ENCODE measurements at places on chromosomes 4 and X.

GRCh38 chr4:3305610-3306371, 13.0 kb downstream of the RGS12 start:
- peak; percentile 15 for DNase-seq

GRCh38 chr4:7677799-7678301, 243.1 kb upstream of the PSAPL1 start:
- DNase-seq, result no peak

- DNase-seq, result no peak
Observed at GRCh38 chr4:98555798-98556445, 102.5 kb downstream of the TSPAN5 start.

- DNase-seq, result no peak
Observed at GRCh38 chr4:153745651-153746050, 14.2 kb downstream of the RNF175 start.

DNA sequence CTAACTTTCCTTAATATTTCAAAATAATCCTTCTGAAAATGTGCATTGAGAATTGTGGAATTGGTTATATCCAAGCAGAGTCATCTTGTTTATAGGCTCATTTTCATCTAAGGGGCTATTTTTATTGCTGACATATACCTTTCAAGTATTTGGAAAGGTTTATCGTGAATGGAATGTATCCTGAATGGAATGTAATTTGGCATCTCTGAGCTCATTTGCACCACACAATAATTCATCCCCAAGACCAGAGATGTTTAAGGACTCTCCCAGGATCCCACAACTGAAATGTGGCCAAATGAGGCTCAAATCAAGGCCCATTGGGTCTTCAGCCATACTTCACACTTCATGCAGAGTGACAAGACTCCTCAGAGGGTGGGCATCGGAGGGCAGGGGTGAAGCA, 7.5 kb upstream of the SETD7 start:
- no peak for DNase-seq

GRCh38 chr4:176238826-176239225, 30.2 kb downstream of the ASB5 start:
- DNase-seq, result no peak

DNA sequence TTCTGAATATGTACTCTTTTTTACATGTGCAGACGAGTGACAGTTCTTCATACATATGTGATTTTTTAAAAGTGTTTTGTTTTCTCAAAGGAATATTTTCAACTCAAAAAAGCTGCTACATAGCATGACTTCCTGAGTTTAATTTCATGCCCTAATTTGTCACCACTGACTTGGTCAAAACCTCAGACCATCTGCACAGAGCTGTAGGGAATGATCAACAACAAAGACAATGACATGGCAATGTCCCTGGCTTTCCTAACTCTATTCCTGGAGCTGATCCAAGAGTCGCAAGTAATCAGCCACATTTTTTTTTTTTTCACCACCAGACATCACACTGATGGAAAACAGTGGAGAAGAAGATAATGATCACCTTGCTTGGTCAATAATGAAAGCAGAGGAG, 97.7 kb downstream of the TMA16 start:
- no peak for DNase-seq

DNA sequence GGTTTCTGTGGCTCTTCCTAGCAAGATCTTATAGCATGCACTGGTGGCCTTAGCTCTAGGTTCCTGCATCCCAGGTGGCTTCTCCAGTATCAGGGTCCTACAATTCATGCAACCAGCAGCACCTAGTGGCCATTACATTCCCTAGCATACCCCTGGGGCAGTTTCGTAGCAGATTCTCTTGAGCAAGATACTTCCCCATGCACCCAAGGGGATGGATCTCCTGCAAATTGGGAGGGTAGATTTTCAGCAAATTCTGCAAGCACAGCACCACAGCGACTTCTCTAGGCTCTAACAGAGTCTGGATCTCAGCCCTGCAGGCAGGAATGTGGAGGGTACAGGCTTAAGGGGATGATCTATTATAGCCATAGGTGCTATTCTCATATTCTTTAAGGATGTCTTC, 13.1 kb upstream of the SLC9B1 start:
- no peak for DNase-seq

- DNase-seq, result no peak
Observed at GRCh38 chrX:145623453-145623852, 194.2 kb upstream of the SLITRK2 start.

DNA sequence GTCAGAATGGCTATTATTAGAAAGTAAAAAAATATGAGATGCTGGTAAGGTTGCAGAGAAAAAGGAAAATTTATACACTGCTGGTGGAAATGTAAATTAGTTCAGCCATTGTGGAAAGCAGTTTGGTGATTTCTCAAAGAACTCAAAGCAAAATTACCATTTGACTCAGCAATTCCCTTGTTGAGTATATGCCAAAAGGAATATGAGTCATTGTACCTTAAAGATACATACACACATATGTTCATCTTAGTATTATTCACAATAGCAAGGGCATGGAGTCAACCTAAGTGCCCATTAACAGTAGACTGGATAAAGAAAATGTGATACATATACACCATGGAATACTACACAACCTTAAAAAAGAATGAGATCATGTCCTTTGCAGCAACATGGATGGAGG, 148.2 kb downstream of the COMMD8 start:
- DNase-seq, result no peak

DNA sequence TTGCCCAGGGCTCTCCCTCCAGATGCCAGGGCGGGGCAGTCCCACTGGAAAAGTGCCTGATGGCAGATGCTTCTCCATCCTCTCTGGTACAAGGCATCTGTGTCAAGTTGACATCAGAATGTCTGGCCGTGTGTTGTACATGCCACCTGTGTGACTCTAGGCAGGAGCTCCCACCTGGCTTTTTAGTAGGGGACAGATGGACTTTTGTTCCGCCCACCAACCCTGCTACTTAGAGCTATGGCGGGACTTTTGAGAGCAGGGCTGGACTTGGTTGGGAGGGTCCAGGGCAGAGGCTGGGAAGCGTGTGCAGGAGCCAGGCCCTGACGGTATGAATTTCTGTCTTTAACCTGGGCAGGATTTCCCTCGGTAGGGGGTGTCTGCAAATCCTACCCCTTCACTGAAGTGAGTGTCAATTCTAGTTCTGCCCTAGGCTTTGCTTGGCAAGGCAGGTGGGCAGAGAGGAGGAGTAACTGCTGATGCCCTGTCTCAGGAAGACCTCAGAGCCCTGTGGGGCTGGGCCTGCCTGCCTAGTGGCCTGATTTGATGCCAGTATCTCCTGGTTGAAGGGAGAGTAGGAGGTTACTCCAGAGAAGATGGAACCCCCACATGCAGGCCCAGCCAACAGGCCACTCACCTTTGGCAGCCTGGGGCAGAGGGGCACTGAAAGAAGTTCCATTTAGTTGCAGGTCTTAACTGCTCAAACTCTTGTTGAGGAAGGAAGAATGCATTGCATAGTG, 99.1 kb downstream of the PJA1 start:
- DNase-seq, result no peak

GRCh38 chr4:38815885-38816782, 11.5 kb upstream of the TLR1 start:
- DNase-seq, result no peak

DNA sequence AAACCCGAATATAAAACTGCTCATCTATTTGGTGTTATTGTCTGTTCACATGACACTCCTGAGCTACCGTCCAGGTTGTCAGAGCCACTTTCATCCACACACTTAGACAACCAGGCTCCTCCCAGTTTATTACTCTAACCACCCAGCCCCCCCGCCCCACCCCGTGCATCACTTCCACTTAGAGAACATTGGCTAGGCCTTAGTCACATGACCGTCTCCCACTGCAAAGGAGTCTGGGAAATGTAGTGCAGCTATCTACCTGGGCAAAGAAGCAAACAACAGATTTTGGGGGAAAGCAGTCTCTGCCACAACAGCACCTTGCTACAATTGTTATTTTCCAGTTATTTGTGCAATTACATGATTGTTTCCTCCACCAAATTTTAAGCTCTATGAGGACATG, 57.6 kb upstream of the RBPJ start:
- DNase-seq, result no peak

DNA sequence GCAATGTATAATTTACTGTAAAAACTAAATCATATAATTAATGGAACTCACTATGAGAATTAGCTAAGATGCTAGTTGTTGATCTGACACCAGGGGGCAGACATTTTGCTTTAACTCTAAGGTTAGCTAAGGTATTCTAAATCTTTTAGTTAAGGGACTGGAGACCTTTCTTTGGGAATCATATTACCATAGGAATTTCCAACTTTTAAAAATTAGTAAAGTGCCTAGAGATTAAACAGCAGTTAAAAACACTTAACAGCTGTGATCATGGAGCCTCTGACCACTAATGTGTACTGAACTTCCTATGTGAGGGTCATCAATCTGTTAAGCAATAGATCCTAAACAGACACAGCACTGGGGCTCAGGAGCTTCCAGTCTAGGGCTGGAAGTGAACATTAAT, 226.6 kb downstream of the NSUN7 start:
- DNase-seq, result no peak

- no peak for DNase-seq
Observed at GRCh38 chr4:126358041-126358440, 1043.3 kb downstream of the FAT4 start.

- no peak for DNase-seq
Observed at GRCh38 chr4:123956204-123956603, 559.6 kb downstream of the SPRY1 start.

DNA sequence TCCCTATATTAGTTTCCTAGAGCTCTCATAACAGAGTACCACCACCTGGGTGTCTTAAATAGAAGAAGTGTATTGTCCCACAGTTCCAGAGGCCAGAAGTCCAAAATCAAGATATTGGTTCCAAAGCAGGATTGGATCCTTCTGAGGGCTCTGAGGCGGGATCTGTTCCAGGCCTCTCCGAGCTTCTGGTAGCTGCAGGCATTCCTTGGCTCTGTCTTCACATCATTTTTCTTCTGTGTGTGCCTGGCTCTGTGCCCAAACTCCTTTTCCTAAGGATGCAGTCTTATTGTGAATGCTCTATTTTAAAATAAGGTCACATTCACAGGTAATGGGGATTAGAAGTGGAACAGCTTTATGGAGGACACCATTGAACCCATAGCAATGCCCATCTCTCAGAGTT, 253.7 kb upstream of the TAPT1 start:
- DNase-seq, result no peak

DNA sequence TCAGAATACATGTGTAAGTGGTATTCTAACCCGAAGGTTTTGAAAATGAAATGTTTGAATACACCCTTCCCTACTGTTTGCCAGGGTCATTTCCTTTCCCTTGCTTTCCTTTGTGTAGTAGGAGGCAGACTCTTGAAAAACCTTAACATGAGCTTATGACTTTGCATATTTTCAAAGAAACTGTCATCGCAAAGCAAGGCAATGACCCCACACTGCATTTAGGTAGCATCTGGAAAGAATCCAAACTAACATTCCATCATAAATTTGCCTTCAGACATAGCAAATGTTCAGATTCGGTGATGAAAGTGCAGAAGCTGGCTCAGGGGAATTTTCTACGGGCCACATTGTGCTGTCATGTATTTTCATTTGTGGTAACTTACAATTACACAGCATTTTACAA, 32.3 kb downstream of the SH2D1A start:
- DNase-seq, result no peak

DNA sequence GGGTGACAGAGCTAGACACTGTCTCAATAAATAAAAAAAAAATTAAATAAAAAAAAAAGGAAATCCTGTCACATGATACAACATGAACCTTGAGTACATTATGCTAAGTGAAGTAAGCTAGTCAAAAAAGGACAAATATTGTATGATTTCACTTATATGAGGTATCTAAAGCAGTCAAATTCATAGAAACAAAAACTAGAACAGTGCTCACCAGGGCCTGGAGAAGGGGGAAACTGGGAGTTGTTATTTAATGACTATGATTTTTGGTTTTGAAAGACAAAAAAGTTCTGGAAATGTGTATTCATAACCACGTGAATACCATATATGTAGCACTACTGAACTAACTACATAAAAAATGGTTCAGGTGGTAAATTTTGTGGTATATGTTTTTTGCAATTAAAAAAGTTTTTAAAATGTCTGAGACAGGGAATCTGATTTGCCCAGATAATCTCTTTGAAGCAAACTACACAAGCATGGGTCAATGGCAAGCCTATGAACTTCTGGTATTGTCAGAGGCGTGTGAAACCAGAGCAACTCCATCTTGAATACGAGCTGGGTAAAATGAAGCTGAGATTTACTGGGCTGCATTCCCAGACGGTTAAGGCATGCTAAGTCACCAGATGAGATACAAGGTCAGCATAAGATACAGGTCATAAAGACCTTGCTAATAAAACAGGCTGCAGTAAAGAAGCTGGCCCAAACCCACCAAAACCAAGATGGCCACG, 42.3 kb downstream of the ANAPC10 start:
- no peak for DNase-seq

DNA sequence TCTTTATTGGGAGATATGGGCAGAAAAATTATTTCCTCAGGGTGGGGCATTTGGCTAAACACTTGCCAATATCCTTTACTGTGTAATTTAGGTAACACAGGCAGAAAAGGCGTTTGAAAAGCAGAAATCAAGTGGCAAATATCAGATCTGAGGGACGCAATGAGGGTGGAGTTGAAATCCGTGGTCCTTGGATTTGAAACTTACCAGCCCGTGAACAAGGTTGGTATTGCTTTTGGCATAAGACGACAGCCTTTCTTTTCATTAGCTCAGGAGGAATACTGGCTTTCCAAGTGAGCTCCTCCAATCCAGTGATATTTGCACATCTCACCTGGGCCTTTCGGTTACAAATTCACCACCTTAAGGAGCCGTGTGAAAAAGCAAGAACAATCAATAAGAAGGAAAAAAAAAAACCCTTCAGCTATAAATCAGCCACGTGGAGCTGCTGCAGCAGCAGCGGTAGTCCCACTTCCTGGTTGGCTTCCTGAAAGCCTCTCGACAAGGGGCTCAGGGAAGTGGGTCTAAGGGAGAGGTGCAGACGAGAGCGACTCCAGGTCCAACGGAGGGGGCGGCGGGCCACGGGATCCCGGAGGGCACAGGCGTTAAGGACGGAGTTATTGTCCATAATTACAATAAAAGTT, 734 bp upstream of the GALNT7 start:
- DNase-seq, result no peak

DNA sequence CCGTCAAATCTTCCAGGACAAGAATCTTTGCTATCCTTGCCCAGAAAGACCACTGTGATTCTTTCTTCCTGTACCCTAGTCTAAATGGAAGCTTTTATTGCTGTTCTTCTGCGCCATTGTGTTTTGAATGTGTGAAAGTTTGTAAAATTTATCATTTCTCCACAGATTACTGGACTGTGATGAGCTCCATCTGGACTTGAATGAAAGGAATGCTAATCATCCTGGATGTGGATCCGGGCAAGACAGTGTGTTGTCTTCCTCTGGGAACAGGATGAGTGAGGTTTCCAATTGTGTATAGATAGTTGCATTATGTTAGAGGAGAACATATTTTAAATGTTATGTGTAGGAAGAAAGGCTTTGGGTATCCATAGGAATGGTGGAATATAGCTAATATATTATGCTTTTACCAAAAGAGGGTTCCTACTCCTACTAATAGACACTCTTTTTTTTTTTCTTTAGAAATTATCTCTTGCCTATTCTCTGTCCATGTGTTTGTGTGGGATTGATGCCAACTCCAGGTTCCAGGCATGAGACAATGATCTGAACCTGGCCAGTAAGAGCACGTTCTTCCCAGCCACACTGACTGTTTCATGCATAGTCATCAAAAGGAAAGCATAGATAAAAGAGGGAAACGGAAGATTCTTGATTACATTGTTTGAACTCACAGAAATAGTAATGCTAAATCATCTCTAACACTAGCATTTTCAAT, 803.6 kb upstream of the ADGRL3 start:
- DNase-seq, result no peak

All from CD4-positive, alpha-beta T cell treated with Interleukin-15 for 1 hour (primary cell).